Astrocyte (in vitro differentiated cells and primary cell): ENCODE measurements at places on chromosomes 7 and 10. TPM values are rescaled to one million over a fixed set of nuclear protein-coding genes. Genes with fewer than 3 reads are reported as not detected.
A peak's percentile ranks its signal among the peaks of the same experiment; 100 is the strongest.

Gene PLXDC2
- total RNA-seq: 36.1 and 44.5 TPM in 2 replicates

Gene AFAP1L2
- total RNA-seq: 26.6 and 28.1 TPM in 2 replicates

Gene ENO4
- total RNA-seq: 0.52 and 1.4 TPM in 2 replicates

Gene CPVL
- total RNA-seq: 16.3 and 22.2 TPM in 2 replicates

Gene SLC18A3
- total RNA-seq: 1.0 and 4.6 TPM in 2 replicates

Gene AKR1C3
- total RNA-seq: 0.43 and 1.0 TPM in 2 replicates

DNA sequence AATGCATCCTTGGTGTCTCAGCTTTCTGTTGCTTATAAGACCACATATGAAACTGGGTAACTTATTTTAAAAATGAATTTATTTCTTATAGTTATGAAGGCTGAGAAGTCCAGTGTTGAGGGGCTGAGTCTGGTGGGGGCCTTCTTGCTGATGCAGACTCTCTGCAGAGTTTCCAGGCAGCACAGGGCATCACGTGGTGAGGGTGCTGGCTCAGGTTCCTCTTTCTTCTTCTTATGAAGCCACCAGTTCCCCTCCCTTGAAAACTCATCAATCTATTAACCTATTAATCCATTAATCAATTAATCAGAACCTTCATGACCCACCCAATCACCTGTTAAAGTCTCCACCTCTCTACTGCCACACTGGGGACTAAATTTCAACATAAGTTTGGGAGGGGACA is 595.6 kb upstream of the NRP1 start:
- H3K27me3 ChIP-seq: no peaks in the 10 kb centered on the region
- no peaks in the 10 kb centered on the region for H3K4me1 ChIP-seq
- no peak overlapping the region for H3K4me3 ChIP-seq
- no peak for DNase-seq
- no peaks in the 10 kb centered on the region for H3K36me3 ChIP-seq
- H3K27ac ChIP-seq: no peak overlapping the region

DNA sequence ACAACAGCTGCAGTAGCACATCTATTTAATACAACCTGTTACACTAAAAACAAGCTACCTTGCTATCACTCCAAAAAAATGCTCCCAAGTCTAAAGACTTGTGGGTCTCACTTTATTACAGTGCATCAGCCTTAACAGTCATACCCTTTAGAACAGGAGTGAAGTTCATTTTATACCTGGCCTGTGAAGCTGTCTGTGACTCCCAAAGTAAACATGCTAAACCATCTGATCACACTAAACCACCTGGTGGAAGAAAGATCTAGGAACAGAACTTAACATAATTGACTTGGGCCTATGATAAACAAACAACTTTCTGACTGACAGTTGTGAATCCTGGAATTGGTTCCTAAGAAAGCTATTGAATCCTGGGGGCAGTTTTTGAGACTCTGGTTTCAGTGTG is 80.9 kb upstream of the ATP6V0A4 start:
- H3K4me3 ChIP-seq: no peak overlapping the region
- H3K27me3 ChIP-seq: no peaks in the 10 kb centered on the region
- peaks cover 26% of the 10 kb centered on the region for H3K4me1 ChIP-seq
- DNase-seq: no peak

GRCh38 chr10:96290368-96291133 is 13.7 kb upstream of the DNTT start:
- H3K36me3 ChIP-seq: no peaks in the 10 kb centered on the region
- H3K27me3 ChIP-seq: peaks cover 4% of the 10 kb centered on the region
- no peaks in the 10 kb centered on the region for H3K4me1 ChIP-seq
- H3K27ac ChIP-seq: no peak overlapping the region

GRCh38 chr10:77417359-77417758 is 220.2 kb downstream of the KCNMA1 start:
- H3K27me3 ChIP-seq: no peaks in the 10 kb centered on the region
- no peaks in the 10 kb centered on the region for H3K36me3 ChIP-seq
- H3K27ac ChIP-seq: peak overlapping the region; percentile 84
- no peak overlapping the region for H3K4me3 ChIP-seq

DNA sequence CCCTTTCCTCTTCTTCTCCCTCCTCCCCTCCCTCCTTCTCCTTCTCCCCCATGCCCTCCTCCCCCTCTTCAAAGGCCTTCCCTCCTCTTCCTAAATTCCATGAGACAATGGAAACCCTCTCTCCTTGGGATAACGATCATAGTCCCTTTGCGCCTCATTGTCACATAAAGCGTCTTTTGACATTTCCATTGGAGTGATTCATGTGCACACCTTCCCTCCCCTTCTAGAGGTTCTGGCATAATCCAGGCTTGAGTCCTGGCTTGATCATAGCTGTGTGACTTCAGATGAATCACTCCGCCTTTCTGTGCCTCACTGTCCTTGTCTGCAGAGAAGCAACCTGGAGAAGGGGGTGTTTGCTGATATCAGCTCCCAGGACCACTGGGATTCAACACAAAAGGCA is 204.2 kb downstream of the TNS3 start:
- H3K27me3 ChIP-seq: no peaks in the 10 kb centered on the region
- no peak overlapping the region for H3K27ac ChIP-seq
- peaks cover 36% of the 10 kb centered on the region for H3K4me1 ChIP-seq
- no peaks in the 10 kb centered on the region for H3K36me3 ChIP-seq
- no peak for DNase-seq

- H3K36me3 ChIP-seq: no peaks in the 10 kb centered on the region
- H3K27me3 ChIP-seq: no peaks in the 10 kb centered on the region
- no peak overlapping the region for H3K27ac ChIP-seq
- no peak for DNase-seq
- H3K4me1 ChIP-seq: no peaks in the 10 kb centered on the region
Measured at GRCh38 chr7:114590298-114590697, 175.7 kb downstream of the FOXP2 start.

GRCh38 chr10:11017570-11018431 is at the start of gene CELF2:
TSS of gene CELF2 (plus strand) at chr10:11017872. CDS start at chr10:11018090, 218 bp downstream.
- DNase-seq: peak; percentile 10
- H3K27me3 ChIP-seq: peaks cover 17% of the 10 kb centered on the region
- H3K4me1 ChIP-seq: peaks cover 8% of the 10 kb centered on the region

- H3K4me1 ChIP-seq: no peaks in the 10 kb centered on the region
- H3K4me3 ChIP-seq: no peak overlapping the region
- no peak for DNase-seq
- H3K27ac ChIP-seq: no peak overlapping the region
Measured at GRCh38 chr10:50211670-50212069, 39.6 kb downstream of the ASAH2 start.

DNA sequence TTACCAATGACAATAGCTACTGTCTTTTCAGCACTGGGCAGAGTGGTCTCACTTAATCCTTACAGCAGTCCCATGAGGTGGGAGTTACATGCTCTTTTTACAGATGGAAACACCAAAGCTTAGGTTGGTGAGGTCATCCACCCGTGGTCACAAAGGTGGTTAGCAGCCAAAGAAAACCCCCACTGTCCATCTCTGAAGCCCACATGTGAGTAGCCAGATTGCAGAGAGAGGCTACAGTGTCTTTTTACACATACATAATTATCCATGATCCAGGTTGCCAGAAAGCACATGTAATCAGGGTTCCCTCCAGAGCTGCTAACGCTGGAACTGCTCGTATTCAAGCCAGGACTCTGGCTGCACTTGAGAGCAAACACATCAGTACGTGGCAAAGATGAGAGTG is 24.6 kb upstream of the ANKRD2 start:
- H3K4me3 ChIP-seq: no peak overlapping the region
- H3K36me3 ChIP-seq: no peaks in the 10 kb centered on the region
- peak; percentile 45 for DNase-seq

GRCh38 chr7:87216701-87217508 is 2.6 kb downstream of the TMEM243 start:
- H3K27me3 ChIP-seq: peaks cover 3% of the 10 kb centered on the region
- peaks cover 4% of the 10 kb centered on the region for H3K36me3 ChIP-seq
- DNase-seq: no peak
- no peak overlapping the region for H3K4me3 ChIP-seq
- no peak overlapping the region for H3K27ac ChIP-seq

DNA sequence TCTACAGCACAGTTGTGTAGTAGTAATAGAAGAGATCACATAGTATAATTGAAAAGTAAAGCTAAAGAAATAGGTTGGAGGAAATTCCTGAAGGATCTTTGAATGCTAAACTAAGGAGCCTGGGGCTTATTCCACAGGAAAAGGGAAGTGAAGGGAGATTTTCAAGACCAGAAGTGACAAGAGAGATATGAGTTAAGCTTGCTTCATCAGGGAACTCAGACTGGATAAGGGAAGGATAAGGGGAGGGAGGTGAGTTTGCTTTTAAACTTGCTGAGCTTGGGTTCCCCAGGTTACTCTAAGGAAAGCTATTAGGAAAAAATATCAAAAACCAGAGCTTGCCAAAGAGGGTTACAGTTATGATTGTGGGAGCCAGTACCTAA is 182.4 kb downstream of the RAPGEF5 start:
- no peak overlapping the region for H3K4me3 ChIP-seq
- H3K27ac ChIP-seq: no peak overlapping the region
- H3K4me1 ChIP-seq: no peaks in the 10 kb centered on the region
- H3K27me3 ChIP-seq: no peaks in the 10 kb centered on the region
- no peak for DNase-seq
- no peaks in the 10 kb centered on the region for H3K36me3 ChIP-seq

- DNase-seq: peak; percentile 32
- H3K36me3 ChIP-seq: no peaks in the 10 kb centered on the region
- H3K4me1 ChIP-seq: no peaks in the 10 kb centered on the region
Measured at GRCh38 chr10:10644008-10644646, 373.5 kb upstream of the CELF2 start.

DNA sequence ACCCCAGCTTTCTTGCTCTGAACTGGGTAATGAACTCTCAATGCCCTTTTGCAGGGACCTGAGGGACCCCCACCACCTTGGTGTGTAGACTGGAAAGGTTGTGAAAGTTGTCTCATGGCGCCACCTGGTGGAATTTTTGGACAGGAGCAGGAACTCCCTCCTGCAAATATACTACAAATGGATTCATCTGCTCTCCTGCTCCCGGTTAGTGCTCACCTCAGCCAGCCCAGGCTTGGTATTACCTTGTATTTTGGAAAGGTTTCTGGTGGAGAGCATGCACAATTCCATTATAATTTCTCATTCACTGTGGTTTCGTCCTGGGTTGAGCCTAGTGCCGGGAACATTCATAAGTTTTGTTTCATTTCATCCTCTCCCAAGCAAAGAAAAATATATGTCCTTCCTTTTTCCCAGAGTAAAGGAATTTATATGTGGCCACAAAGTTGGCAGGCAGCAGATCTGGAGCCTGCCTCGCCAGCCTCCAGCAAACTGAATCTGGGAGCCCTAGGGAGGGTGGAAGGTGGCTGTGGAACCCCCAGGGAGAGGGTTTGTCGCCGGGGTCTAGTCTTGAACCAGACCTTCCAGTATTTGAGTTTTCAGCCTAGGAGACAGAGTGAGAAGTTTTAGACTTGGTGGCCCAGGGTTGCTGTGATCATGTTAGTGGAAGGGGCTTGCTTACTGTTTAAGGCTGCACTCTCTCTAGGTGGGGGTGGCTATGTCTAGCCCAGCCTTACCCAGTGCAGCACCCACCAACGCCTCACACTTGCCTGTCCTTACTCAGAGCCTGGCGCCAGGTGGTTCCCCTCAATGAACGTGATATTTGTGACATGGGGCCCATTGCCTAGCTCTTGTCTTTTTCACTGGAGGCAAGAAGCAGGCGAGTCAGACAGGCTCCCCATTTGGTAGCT is 9.5 kb downstream of the FAM241B start:
- DNase-seq: peak; percentile 18
- H3K27ac ChIP-seq: no peak overlapping the region
- peaks cover 34% of the 10 kb centered on the region for H3K27me3 ChIP-seq
- H3K36me3 ChIP-seq: no peaks in the 10 kb centered on the region

- no peak overlapping the region for H3K27ac ChIP-seq
- no peaks in the 10 kb centered on the region for H3K27me3 ChIP-seq
- no peak overlapping the region for H3K4me3 ChIP-seq
Measured at GRCh38 chr7:4633012-4633411, 49.1 kb upstream of the FOXK1 start.

DNA sequence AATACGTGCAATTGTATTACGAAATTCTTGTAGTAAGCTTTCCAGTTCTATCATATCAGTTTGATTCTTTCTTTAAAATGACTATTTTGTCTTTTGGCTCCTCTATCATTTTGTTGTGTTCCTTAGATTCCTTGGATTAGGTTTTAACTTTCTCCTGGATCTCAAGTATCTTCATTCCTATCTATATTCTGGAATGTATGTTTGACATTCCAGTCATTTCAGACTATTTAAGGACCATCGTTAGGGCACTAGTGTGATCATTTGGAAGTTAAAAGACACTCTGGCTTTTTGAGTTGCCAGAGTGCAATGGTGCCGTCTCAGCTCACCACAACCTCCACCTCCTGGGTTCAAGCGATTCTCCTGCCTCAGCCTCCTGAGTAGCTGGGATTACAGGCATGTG is 45.7 kb upstream of the SFTPD start:
- H3K27ac ChIP-seq: no peak overlapping the region
- no peak overlapping the region for H3K4me3 ChIP-seq
- no peaks in the 10 kb centered on the region for H3K36me3 ChIP-seq

DNA sequence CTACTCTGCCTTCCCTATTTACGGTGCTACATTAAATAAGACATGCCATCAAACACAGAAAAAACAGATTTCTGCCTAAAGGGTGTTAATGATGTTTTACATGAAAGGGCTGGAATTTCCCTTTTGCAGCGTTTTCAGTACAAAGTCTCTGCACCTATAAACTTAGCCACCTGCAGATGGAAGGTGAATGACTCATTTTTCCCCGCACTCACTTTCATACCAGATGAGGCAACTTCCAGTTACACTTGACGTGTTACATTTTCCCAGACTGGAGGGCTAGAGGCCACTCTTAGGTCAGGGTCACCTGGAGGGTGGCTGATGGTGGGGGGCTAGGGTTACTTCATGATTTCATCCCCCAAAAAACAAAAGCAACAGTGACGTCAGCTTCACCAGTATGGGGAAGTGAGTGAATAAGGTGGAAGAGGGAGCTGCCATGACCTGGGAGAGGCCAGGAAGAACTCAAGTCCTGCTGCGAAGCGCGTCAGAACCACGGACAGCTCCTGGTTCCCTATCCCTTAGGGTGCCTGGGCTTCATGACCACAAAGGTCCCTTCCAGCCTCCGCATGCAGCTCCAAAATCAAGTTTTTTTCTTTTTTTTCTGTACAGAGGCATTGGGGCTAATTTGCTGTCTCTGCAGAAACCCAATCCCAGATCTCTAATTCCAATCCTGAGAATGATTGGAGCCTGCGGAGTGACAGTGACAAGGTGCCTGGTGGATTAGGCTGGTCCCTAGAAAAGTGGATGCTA is 94.0 kb downstream of the ADARB2 start:
- no peak overlapping the region for H3K4me3 ChIP-seq
- no peak overlapping the region for H3K27ac ChIP-seq
- no peaks in the 10 kb centered on the region for H3K4me1 ChIP-seq
- no peak for DNase-seq
- H3K36me3 ChIP-seq: no peaks in the 10 kb centered on the region
- H3K27me3 ChIP-seq: no peaks in the 10 kb centered on the region

DNA sequence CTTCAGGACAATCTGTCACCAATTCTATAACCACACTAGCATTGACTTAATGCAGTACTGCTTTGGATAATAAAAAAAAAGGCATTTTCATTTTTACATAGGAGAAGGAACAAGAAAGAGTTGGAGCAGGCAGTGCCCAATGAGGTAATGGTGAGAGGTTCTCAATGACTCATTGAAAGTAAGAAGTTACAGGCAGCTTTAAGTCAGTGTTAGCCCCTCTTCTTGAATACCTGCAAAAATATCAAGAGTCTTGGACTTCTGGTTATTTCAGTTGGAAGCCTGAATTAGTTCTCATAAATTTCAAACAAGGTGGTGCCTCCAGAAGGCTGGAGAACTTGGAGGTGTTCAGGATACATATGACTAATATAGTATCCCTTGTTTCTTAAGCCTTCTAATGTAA is 422.5 kb downstream of the HTR7 start:
- DNase-seq: peak; percentile 31
- H3K27ac ChIP-seq: no peak overlapping the region
- H3K4me1 ChIP-seq: no peaks in the 10 kb centered on the region
- no peak overlapping the region for H3K4me3 ChIP-seq
- H3K27me3 ChIP-seq: no peaks in the 10 kb centered on the region
